Progenitor cell of endocrine pancreas (in vitro differentiated cells): ENCODE measurements at places on chromosomes 3 and 15. TPM values are rescaled to one million over a fixed set of nuclear protein-coding genes. Genes with fewer than 3 reads are reported as not detected.

DNA sequence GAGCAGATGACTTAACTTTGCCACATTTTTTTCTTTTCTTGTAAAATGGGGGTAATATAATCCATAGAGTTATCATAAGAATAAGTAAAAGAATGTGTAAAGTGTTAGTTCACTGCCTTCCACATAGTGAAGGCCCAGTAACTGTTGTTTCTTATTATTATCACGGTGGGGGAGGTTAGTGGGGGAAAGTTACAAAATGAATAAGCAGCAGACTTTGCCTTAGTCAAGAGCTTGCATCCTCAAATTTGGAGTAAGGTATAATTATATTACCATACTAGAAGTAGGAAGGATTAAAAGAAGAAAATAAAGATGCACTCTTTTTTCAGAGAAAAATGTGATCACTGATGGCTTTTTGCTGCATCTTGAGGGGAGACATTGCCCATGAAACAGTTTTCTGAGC lies 247.6 kb downstream of the PTPRG start:
- no peak for DNase-seq
- H3K36me3 ChIP-seq: no peaks in the 10 kb centered on the region
- H3K4me1 ChIP-seq: peaks cover 25% of the 10 kb centered on the region
- no peaks in the 10 kb centered on the region for H3K27me3 ChIP-seq
- no peak overlapping the region for H3K4me3 ChIP-seq
- no peak overlapping the region for H3K27ac ChIP-seq

DNA sequence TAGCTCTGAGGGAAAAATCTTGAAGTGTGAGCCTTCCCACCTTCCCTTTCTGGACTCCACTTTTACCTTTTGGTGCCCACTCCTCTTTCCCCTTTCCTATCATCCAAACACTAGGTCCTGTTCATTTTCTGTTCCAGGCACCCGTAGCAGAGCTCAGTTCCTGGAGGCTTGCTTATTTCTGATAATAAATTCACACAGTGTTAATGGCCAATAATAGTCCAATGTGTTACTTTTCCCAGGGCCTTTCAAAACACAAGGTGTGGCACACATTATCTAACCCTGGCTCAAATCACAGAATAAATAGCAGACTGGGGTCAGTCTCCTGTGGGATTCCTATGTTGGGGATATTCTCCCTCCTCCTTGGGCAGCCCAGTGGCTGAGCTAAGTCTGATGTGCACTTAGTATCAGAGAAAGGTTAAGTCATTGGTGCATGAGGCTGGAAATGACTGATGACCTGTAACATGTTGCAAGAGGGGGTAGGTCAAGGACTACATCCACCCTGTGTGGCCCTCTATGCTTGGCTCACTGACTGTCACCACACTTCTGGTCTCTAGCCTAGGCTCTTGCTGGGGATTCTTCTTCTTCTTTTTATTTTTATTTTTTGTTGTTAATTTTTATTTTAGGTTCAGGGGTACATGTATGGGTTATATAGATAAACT lies 43.7 kb upstream of the ROPN1 start:
- peaks cover 3% of the 10 kb centered on the region for H3K27me3 ChIP-seq
- peak overlapping the region; percentile 3 for H3K27ac ChIP-seq
- DNase-seq: no peak
- H3K4me1 ChIP-seq: peaks cover 21% of the 10 kb centered on the region
- H3K4me3 ChIP-seq: peak overlapping the region; percentile 86

The ISL2 gene
- 0.36 and 0.38 TPM in 2 replicates for total RNA-seq

The CILP gene
- 0.22 and 0.29 TPM in 2 replicates for total RNA-seq

- DNase-seq: no peak
- no peaks in the 10 kb centered on the region for H3K4me1 ChIP-seq
- H3K36me3 ChIP-seq: no peaks in the 10 kb centered on the region
- peaks cover 11% of the 10 kb centered on the region for H3K27me3 ChIP-seq
- no peak overlapping the region for H3K27ac ChIP-seq
Measured at GRCh38 chr15:68888419-68888818, 41.9 kb upstream of the SPESP1 start.

GRCh38 chr15:67024314-67024997 lies 40.9 kb upstream of the SMAD3 start:
- peaks cover 2% of the 10 kb centered on the region for H3K4me1 ChIP-seq
- DNase-seq: no peak
- H3K36me3 ChIP-seq: no peaks in the 10 kb centered on the region
- H3K4me3 ChIP-seq: no peak overlapping the region

DNA sequence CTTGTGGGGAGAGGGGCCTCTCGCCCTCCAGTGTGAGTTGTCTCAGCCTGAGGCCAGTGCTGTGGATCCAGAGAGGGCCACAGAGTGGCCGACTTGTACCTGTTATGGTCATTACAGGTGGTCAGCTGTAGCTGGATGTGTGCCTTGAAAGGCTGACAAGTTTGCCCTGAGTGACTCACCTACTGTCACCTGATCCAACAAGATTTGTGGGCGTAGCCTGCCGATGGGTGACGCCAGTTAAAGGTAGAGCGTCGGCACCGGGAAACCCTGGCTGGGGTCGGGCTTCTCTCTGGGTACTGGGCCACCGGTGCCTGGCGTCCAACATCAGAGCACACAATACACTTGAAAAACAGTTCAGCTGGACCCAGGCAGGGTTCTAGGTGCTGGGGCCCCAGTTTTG lies 2.8 kb upstream of the ISG20 start:
- peaks cover 13% of the 10 kb centered on the region for H3K4me1 ChIP-seq
- H3K27ac ChIP-seq: peak overlapping the region; percentile 46
- H3K4me3 ChIP-seq: no peak overlapping the region
- peaks cover 10% of the 10 kb centered on the region for H3K36me3 ChIP-seq
- DNase-seq: no peak

DNA sequence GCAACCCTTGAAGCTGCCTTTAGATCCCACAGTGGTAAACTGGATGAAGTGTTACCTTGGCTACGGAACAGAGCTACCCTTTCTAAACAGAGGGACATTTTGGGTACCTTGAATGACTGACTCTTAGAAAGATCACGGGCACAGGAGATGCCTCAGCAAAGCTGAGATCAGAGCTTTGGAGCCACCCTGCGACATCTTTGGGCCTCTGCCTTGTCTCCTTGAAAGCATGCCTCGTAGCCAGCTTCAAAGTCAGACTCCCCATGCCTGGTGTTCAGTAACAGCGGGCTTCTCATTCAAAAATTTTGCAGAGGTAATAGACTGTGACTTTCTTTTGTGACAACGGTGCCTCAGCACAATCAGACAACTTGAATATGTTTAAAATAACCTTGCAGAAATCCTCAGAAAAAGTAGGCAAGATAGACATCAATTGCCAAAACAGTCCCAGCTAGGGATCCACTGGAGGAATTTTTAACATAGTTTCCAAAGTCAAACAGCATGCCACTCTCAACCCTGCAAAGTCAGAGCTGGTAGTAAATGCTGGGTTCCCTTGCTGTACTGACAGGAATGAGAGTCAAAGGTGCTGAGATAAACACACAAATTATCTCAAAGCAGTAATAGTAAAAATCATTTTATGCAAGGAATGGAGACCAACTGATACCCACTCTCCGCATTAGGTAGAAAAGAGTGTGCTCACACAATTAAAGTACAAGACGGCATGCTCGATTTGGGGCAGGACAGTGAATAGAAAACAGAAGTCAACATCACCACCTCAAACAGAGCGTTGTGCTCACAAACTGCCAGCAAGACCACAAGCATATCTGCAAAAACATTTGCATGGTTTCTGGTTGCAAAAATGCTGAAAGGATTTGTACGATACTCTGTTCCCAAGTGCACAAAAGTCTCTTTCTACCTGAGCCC lies 82.1 kb downstream of the MYO1E start:
- DNase-seq: no peak
- no peak overlapping the region for H3K4me3 ChIP-seq
- H3K4me1 ChIP-seq: peaks cover 17% of the 10 kb centered on the region
- H3K27ac ChIP-seq: no peak overlapping the region
- H3K36me3 ChIP-seq: no peaks in the 10 kb centered on the region

- peaks cover 16% of the 10 kb centered on the region for H3K4me1 ChIP-seq
- no peaks in the 10 kb centered on the region for H3K27me3 ChIP-seq
Measured at GRCh38 chr15:81887912-81888311, 157.9 kb downstream of the MEX3B start.

DNA sequence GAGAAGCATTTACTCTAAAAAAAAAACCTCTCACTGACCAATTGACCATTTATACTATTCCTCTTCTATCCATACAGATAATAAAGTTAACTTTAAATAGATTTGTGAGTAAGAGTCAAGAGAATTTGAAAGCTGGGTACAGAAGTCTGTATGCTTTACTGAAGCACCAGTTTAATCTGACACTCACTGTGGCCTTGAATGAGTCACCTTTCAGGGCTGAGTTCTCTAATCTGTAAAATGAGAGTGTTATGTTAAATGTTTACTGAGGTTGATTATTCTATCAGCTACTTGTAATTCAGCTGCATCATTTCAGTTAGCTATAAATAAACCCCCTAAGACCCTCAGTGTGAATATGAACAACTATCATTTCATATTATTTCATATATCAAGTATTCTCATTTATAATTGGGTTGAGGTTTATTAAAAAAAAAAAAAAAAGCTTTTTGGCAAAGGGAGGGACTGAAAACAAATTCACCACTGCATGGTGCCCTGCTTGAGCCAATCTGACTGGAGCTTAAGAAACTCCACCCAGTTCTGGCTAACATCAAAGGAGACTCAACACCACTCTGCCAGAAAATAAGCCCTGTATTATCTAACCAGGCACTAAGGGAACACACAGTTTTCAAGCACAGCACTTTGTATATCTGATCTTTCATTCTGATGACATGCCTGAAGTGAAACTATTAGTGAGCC lies 2.8 kb downstream of the MAP4 start:
- H3K27ac ChIP-seq: peak overlapping the region; percentile 79
- no peaks in the 10 kb centered on the region for H3K27me3 ChIP-seq
- H3K4me1 ChIP-seq: peaks cover 28% of the 10 kb centered on the region

The IL16 gene
- 0.16 and 0.38 TPM in 2 replicates for total RNA-seq

The CHRM5 gene
- total RNA-seq: not detected in 2 replicates

DNA sequence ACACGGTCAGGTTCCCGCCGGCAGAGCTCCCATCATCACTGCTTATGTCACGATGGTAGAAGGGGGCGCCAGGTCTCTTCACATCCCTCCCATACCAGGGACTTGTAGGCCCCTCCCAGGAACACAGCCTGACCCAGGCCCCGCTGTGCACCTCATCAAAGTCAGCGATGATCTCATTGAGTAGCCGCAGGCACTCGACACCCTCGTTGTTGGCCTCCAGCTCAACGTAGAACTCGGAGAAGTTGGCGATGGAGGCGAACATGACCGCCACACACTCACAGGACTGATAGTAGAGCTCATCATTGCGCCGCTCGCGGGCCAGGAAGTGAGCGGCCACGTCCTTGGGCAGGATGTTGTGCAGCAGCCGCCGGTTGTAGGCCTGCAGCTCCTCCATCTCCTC lies 89.2 kb downstream of the SEC22A start:
- H3K36me3 ChIP-seq: peaks cover 25% of the 10 kb centered on the region
- H3K27me3 ChIP-seq: no peaks in the 10 kb centered on the region
- no peak overlapping the region for H3K27ac ChIP-seq
- H3K4me1 ChIP-seq: no peaks in the 10 kb centered on the region
- H3K4me3 ChIP-seq: no peak overlapping the region
- no peak for DNase-seq

DNA sequence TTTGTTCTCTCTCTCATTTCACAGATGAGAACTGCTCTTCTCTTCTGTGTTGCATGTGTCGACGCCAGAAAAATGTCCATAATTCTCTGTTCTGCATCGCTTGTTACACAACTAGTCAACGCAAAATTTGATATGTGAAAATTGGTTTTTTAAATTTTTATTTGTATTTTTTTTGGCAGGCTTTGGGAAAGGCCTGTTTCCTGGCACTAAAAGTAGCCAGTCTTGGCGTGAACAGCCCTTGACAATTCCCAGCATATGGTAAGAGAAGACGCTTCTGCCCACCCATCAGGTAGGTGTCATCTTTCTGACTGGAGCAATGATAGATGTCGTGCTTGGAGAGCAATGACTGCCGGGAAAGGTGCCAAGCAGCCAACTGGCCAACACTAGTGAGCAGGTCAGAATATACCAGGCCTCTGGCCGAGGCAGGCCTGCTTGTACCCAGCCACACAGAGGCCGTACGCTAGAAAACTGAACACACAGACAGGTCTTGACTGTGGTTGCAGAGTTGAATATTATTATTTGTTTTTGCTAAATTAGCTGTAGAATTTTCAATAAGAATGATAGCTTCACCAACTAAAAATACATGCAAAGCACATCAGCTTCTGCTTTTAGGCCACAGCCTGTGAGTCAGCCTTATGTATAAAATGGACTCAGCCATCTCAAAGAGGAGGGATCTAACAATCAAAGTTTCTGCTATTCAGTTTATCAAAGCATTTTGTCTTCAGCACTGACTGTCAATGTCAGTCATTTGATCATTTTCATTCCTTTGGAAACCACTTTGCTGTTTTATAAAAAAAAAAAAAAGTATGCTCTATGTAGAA lies 837.5 kb downstream of the MCTP2 start:
- H3K36me3 ChIP-seq: peaks cover 5% of the 10 kb centered on the region
- H3K4me1 ChIP-seq: no peaks in the 10 kb centered on the region
- H3K27ac ChIP-seq: no peak overlapping the region
- H3K27me3 ChIP-seq: no peaks in the 10 kb centered on the region
- DNase-seq: no peak

DNA sequence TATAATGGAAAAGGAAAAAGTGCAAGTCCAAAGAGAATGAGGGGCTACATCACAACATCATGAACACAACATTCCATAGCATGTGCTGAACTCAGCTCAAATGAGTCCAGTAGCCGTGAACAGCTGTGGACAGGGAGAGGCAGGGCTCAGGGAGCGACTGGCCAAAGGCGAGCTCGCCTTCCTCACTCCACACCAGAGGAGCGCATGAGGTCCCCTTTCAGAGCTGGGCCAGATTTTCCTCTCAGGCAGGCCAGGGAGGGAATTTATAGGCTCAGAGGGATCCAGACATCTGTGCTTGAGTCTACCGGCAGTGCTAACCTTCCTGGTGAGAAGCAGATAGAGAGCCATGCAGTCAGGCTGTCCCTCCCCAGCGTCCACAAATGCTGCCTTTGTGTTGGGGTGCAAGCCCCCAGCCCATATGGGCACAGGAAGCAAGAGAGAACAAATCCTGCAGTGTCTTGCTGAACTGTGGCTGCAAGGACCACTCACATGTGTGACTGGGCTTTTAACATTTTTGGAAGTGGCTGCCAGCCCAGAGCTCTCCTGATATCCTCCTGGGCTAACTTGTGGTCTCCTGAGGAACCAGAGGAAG lies 32.5 kb downstream of the ARHGEF3 start:
- H3K4me1 ChIP-seq: peaks cover 27% of the 10 kb centered on the region
- peaks cover 42% of the 10 kb centered on the region for H3K36me3 ChIP-seq
- H3K27me3 ChIP-seq: no peaks in the 10 kb centered on the region
- H3K4me3 ChIP-seq: no peak overlapping the region
- H3K27ac ChIP-seq: peak overlapping the region; percentile 46
